NCI-H1436 (cell line): ENCODE measurements at places on chromosomes 3 and 15.

- DNase-seq: no peak
Observed at GRCh38 chr15:62549345-62549970, 384.4 kb upstream of the C2CD4B start.

- no peak for DNase-seq
Observed at GRCh38 chr3:66483006-66483405, 17.8 kb downstream of the LRIG1 start.

DNA sequence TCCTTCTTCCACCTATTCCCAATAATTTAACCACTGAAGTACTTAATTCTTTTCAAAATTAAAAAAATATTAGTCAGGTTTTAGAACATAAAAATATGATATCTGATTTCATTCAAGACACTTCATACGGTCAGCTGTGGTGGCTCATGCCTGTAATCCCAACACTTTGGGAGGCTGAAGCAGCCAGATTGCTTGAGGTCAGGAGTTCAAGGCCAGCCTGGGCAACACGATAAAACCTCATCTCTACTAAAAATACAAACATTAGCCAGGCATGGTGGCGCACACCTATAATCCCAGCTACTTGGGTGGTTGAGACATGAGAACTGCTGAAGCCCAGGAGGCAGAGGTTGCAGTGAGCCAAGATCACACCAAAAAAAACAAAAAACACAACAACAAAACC, 56.7 kb downstream of the NBEAL2 start:
- no peak for DNase-seq

DNA sequence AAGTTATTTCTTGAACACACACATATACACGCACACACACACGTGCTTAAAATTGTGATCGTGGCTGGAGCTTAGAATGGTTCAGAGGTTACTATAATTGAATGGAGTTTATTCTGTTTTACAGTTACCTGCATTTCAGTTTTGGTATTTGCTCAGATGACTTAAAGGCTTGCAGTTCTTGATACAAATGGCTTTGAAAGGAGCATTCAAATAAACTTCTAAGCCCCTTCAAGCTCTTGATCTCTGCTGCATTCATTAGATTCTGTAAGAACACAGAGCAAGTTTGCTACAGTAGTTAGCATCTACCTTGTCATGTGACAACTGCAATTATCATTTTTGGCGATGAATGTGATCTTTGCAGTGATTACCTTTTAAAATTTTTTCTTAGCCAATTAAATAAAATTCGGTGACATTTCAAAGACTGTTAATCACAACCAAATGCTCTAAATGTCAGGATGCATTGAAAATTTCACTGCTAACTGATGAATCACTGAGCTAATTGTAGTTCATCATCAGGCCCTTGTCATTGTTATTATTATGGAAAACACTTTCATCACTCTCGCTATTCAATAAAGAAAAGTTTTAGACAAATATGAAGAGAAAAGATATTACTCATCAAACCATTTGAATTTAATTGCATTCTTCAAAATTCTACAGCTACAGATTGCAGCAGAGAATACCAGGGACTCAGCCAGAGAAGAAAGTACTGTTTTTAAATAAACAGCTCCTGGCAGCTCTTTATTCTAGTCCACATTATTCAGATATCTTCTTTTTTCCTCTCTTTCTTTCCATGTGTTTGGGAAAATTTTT, 296.1 kb downstream of the LRTM1 start:
- DNase-seq: no peak

- DNase-seq: no peak
Observed at GRCh38 chr3:50003824-50004223, 63.9 kb downstream of the RBM6 start.

DNA sequence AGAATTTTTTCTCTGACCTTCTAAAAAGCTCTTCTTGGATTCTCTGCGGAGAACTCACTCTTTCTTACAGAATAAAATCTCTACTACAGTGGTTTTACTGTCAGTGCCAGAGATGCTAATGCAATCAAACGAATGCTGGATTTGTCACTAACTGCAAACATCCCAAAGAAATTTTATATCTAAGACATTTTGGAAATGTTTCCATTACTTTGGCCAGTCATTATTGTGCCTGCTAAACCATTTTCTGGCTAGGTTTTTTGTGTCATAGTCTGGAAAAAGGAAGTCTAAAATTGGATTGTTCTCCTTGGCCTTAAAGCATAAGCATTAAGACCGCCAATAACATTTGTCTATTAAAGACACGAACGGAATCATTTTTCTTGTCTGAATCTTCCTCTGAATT, 54.0 kb downstream of the PLOD2 start:
- DNase-seq: no peak

DNA sequence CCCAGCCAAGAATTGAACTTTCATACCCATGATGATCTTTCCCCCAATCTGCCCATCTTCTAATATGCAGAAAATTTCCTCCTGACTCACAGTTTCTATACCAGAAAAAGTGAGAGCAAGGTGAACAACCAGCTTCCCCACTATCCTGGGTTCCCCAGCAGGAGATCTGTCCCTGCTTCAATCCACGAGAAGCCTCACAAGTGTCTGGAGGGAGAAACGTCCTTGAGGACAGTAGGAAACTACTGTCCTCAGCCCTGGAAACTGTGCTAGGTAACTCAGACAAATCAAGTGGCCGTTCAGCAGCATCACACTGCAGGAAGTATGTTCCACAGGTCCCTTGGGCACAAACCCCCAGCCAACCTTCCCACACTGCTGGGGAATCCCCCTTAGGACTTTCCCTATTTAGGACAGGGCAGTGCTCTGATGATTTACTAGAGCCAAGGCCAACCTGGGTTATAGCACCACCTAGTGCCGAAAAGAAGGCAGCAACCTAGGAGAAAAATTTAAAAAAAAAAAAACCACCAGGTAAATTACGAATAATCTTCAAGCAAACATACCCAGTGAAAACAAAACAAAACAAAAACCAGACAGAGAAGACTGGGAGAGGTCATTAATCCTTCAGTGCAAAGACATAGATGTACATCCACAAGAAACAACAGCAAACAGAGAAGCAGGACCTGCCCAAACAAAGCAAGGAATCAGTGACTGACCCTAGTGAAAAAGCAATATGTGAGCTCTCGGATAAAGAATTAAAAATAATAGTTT, 36.0 kb downstream of the MORC1 start:
- peak; percentile 9 for DNase-seq

DNA sequence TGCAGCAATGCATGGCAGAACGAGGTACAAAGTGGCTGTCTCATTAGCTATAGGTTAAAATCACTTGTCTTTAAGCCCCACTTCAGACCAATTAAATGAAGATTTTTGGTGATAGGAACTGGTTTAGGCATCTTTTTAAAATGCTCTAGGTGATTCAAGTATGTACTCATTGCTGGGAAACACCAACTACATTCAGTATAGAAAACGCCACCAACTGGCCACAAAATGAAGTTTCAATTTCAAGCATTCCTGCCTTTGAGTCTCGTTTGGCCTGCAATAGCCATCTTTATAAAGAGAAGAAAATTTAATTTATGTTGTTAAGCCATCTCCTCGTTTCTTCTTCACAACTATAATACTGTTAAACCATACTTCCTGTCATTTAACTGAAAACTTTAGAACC, 587.9 kb downstream of the GBE1 start:
- DNase-seq: no peak

DNA sequence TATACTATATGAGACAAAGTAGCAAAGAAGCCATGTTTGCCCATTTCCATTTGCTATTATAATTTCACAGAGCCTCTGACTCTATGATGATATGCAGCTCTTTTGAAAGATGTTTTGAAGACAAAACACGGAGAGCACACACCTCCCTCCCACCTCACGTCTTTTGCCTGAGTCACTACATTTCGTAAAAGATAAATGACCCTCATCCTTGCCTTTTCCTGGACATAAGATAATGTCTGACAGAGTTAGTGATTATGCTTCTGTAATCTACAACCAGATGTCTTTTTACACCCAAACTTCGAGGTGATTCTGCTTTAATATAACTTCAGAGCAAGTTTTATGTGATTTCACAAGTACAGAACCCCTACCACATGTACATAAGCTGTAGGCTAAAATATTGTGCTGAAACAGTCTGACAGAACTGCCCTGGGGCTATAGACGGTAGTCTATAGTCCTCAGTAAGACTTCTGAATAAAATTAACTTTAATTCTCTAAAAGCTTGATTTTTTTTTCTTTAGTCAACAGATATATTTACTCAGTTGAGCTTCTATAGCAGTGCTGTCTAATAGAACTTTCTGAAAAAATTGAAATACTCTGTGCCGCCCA, 99.9 kb downstream of the CD200R1L start:
- DNase-seq: no peak

DNA sequence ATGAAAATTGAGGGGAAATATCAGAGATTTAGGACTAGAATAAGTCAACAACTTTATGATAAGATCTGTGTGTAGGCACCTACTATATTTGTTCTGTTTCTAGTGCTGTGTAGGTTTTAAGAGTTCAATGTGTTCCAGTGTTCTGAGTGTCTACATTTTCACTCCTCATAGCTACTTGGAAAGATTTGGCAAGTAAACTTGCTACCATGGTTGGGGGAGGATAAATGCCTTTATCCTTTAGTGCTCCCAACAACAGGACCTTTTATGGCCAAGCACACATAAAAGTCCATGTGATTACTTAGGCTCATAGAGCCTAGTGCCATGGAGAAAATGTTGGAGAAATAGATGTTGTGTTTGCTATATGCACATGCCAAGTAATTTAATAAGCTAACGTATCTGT, 64.0 kb downstream of the LYSMD4 start:
- no peak for DNase-seq

- no peak for DNase-seq
Observed at GRCh38 chr3:101660714-101661113, 16.2 kb downstream of the ZBTB11 start.

DNA sequence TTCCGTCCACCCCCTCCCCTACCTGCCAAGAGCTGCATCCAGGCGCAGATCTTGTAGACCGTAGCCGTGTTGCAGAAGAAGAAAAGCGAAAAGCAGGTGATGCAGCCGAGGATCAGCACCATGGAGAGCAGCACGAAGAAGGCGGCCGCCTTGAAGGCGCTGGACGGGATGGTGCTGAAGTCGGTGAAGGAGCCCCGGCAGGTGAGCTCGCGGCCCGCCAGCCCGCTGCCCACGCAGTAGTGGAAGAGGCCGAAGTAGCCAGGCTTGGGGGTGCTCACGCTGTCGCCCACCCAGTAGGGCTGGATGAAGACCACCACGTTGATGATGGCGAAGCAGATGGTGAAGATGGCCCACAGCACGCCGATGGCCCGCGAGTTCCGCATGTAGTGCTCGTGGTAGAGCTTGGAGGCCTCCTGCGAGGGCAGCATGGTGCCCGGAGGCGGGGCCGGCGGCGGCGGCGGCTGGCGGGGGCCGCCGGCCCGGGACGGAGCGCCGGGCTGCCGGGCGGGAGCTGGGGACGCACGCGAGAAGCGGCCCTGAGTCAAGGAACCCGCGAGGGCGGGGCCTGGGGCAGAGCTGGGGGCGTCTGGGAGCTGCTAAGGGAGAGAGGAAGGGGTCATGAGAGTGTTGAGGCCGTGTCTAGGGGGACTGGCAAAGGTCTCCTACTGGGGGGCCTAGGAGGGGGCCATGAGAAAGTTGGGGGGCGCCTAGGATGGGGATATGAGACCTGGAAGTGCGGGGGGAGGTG, 1.2 kb downstream of the LHFPL4 start:
- no peak for DNase-seq

GRCh38 chr15:77753281-77753873, 120.7 kb upstream of the LINGO1 start:
- no peak for DNase-seq

- no peak for DNase-seq
Observed at GRCh38 chr3:165820671-165821123, 16.5 kb downstream of the BCHE start.

DNA sequence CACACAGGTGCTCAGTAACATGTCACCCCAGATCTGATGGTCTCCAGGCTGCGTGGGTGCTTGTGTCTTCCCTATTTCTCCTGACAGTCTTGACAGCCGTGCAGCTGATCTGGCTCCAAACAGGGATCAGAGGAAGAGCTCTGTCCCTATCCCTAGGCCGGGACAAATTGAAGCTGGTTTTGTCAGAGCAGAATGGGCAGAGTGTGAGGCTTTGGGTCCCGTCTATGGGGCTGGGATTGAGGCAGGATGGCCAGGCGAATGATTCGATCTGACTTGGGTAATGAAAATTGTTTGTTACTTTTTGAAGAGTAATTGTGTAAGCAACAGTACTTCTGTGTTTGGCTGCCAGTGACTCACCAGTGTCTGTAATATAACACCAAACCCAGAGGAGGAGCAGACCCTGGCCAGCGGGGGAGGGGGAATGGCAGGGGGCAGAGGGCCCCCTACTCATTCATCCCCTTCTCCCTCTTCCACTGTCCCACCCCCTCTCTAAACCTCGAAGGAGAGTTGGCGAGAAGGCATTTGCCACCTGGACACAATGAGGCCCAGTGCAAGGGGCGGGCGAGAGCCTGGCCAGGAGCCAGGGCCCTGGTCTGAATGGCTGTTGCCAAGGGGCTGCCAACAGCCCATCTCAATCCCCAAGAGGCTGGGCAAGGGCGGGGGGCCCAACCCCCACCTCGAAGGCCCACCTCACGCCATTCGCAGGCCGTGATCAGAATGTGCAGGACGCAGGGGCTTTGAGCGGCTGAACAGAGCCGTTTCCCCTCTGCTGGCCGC, 4.9 kb upstream of the MAGEF1 start:
- peak; percentile 78 for DNase-seq
